Activated CD8-positive, alpha-beta memory T cell treated with anti-CD3 and anti-CD28 coated beads, Interleukin-2, amount 10 ng/mL, durations not matched to agents 7 days and 5 days (primary cell): ENCODE measurements at places on chromosomes 12 and 14. TPM values are rescaled to one million over a fixed set of nuclear protein-coding genes. Genes with fewer than 3 reads are reported as not detected.

DNA sequence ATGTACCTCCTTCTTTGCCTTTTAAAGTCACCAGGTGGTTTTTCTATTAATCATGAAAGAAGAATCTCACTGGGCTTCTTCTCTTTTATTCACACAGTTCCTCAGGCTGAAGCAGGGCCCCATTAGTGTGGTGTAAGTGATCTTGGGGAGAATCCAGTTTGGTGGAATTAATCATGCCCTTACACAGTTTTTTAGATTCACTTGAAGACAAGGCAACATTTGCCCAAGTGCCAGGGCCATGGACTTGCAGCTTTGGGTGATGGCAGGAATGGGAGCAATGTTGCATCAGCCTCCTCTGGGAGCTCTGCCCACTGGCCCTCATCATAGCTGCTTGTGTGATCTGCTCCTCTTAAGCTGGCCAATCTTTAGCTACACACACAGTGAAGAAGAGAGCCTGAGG, 33.8 kb downstream of the KCNK10 start:
- no peak for DNase-seq

GRCh38 chr12:27913999-27914614, 58.4 kb downstream of the PTHLH start:
- DNase-seq, result no peak

- peak; percentile 78 for DNase-seq
Measured at GRCh38 chr12:64679487-64680001, 69.2 kb downstream of the RASSF3 start.

DNA sequence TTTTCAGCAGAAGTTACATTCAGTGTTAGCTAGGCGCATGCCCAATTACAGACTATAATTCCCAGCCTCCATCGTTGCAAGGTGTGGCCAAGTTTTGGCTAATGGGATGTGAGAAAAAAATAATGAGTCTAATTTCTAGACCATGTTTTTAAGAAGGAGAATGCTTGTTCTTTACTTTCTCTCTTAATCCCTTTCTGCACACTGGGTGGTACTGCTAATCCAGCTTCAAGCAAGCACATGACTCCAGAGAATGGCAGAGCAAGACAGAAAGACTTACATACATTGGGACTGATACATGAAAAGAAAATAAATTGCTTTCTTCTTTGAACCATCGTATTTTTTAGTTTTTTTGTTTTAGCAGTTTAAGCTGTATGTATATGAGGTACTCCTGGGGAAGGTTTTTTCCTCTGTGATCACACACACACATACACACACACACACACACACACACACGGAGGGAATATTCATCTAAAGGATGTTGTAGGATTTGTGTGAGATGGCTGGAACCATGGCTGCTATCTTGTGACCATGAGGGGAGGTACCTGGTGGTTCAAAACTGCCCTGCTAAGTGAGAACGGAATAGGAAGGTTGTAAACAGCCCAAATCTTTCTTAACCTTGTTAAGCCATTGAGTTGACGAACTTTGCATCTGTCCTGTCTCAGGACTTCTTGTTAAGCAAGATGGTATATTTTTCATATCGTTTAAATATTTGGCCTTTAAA, 34.3 kb upstream of the LTA4H start:
- DNase-seq, result no peak

- no peak for DNase-seq
Measured at GRCh38 chr12:124841558-124841945, 22.1 kb downstream of the SCARB1 start.

DNA sequence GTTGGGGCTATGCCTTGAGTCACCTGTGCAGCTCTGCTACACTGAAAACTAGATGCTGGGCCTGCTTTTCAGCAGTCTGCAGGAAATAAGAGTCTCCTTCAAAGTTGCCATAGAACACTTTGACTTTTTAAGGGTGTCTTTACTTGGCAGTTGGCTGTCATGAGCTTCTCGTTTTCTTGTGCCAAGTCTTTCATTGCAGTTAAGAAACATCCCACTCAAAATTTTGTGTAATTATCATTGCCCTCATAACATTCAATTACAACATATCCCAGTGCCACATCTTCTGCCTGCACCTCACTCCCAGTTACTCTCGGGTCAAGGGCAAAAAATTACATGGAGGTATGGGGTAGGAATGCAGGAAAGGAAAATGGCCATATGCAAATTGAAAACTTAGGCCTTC, 29.1 kb downstream of the GPR65 start:
- no peak for DNase-seq

- no peak for DNase-seq
Measured at GRCh38 chr12:7907009-7907408, 29.0 kb downstream of the SLC2A3 start.

GRCh38 chr14:104186575-104186974, 48.2 kb downstream of the KIF26A start:
- no peak for DNase-seq

DNA sequence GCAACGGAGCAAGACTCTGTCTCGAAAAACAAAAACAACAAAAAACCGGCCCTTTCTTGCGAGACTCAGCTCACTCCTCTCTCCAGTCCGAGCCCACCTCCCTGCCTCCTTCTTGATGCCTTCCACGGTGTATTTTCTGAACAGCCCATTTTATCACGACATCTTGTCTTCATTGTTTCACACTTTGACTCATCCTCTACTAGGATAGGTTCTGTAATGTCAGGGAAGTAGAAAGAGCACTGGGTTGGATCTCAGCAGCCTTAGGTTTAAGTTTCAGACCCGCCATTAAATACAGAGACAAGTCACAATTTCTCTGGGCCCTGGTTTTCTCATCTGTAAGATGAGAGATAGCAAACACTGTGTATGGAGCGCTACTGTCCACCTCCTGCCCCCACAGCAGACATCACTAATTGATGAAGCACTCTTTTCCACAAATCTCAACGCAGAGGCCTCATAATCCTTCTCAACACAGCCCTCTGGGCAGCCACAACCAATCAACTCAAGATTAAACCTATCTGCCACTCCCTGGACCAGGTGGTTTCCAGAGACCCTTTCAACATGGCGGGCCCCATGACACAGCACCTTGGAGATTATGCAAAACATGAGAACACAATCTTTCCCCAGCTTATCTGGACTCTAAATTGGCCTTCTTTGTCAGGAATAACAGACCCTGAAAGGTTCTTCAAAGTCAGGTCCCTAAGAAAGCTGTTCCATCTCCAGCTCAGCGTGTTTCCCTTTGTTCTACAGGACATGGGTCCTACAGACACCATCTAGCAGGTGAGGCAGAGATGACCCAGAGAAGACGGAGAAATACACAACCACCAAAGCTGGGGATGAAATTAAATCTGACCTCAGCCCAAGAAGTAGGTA, 35.6 kb downstream of the CCDC88C start:
- DNase-seq, result no peak

The SYCP3 gene
- total RNA-seq, result 0.93 TPM

The NDUFA9 gene
- 122 TPM for total RNA-seq
